ENCODE measurements at places on chromosomes 5 and 9.
A peak's percentile ranks its signal among the peaks of the same experiment; 100 is the strongest.

DNA sequence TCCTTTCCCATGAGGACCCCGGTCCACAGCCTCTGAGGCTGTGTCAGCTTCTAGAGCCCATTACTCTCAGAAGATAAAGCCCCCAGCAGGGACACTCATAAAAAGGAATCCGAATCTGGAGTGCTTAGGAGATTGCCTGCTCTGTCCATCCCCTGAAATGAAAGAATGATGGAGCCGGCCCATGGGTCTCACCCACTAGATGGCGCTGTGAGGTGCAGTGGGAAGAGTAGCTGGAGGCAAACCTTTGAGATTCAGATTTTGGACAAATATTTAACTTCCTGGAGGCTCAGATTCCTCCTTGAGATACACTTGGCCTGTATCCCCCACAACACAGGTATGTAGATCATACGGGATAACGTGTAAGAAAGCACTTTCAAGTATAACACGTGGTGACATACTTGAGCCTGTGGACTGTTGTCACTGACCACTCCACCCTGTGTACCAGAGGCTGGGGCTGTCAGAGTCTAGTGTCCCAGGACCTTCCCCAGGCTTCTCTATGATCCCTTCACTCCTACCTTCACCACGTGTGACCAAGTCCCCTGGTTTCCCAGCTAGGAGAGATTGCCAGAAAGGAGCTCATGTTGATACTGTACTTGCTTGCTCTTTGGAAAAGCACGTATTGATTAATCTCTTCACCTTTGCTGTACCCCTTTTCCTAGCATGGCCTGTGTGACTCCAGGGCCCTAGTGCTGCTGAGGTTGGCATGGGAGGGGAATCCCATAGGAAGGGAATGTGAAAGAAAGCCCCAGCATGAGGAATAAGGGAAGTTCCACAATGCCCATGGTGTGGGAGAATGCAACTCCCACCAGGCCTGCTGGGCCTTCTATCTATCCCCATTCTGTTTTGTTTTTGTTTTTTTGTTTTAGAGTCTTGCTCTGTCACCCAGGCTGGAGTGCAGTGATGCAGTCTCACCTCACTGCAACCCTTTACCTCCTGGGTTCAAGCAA is 32.1 kb downstream of the TRMO start:
- DNase-seq: peak; percentile 37

DNA sequence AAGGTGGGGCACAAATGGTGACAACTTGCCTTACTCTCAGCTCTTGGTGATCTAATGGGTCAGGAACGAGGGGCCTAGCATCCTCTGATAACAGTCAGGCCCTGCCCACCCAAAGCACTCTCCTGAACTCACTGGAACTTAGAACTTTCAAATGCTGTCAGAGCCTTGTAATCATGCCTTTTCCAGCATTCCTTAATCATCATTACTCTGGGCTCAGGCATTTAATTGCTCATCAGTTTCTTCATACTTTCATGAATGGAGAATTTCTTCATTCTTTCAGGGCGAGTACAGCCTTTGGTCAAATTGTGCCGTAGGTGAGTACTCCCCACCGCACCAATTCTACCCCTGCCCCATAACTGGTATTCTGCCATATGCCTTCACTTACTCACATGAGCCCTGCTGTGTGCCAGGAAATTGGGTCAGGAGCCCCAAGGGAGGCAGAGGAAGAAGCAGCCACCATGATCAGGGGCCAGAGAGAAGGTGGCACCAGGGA is 30.2 kb upstream of the DUSP1 start:
- DNase-seq: no peak

DNA sequence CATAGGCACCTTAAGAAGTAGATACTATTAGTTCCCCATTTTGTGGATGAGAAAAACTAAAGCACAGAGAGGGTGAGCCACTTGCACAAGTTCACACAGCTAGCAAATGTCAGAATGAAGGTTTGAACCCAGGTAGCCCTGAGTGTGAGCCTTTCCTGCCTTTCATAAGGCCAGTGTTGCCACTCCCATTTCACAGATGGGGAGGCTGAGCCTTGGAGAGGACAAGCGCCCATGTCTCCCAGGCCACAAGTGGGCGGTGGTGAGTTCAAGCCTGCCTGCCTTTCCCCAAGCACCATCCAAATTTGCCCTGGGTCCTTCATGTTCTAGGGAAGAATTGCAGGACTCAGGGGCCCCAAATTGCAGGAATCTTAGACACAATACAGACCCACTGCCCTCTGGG is 50.6 kb downstream of the LHX2 start:
- no peak for DNase-seq

GRCh38 chr5:34556509-34556782 is 99.7 kb upstream of the RAI14 start:
- no peak for DNase-seq

DNA sequence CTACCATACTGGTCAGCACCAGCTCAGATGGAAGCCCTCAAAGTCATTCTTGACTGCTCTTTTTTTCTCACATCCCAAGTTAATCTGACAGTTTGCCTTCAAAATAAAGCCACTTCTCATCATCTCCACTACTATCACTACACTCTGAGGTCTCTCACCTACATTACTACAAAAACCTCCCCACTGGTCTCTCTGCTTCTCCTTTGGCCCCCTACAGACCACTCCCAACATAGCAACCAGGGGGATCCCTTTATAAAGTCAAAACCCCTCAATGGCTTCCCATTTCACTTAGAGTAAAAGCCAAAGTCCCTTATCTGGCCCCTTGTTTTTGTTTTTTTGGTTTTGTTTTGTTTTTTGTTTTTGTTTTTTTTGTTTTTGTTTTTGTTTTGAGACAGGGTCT is 4.6 kb downstream of the ARAP3 start:
- DNase-seq: no peak

Measured in stimulated activated CD4-positive, alpha-beta T cell treated with anti-CD3 and anti-CD28 coated beads, Interleukin-15, amount 100 ng/mL, for 1 hour (primary cell).